ENCODE measurements at places on chromosomes 2 and 18. TPM values are rescaled to one million over a fixed set of nuclear protein-coding genes. Genes with fewer than 3 reads are reported as not detected.

GRCh38 chr2:9631878-9632700, 1.3 kb upstream of the YWHAQ start:
- H3K4me3 ChIP-seq, result peak overlapping the region; percentile 86
- peak overlapping the region; percentile 56 for H3K27ac ChIP-seq
- H3K27me3 ChIP-seq, result peaks cover 12% of the 10 kb centered on the region
- peaks cover 28% of the 10 kb centered on the region for H3K36me3 ChIP-seq
- DNase-seq, result no peak

The HOXD13 gene
- total RNA-seq, result not detected

DNA sequence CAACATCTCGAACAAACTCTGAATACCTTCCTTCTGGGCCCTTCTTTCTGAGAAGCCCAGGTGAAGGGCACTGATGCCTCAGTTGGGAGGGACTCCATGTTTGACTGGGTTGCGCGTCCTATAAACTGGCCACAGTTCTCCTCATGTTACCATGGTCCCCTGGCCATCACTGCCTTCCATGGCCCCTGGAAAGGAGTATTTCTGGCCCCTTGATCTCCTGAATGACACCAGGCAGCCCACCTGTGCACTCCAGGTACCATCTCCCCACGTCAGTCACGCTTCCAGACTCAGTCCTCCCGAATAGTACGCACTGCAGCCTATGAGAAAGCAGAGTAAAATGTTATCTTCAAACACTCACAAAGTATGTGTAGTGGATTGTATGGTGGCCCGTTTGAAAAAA, 73.9 kb downstream of the ACKR3 start:
- no peaks in the 10 kb centered on the region for H3K27me3 ChIP-seq
- no peaks in the 10 kb centered on the region for H3K36me3 ChIP-seq
- no peaks in the 10 kb centered on the region for H3K4me1 ChIP-seq
- H3K4me3 ChIP-seq, result no peak overlapping the region

DNA sequence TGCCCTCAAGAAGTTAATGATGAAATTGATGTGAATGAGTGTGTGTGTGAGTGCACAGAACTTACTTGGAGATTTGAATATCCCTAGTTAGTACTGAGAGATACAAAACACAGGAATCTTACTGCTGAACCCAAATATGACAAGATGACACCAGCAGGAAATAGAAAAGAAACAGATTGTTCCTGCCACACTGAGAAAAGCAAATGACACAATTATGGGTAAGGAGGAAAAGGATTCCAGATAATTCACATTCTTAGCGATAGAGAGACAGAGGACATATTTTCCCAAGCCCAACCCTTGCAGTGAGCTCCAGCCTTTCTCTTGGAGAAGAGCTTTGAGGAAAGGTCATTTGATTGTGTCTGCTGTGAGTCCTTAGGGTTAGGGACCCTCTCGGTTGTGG, 105.7 kb upstream of the SMIM21 start:
- H3K4me1 ChIP-seq, result no peaks in the 10 kb centered on the region
- no peak overlapping the region for H3K4me3 ChIP-seq
- no peak overlapping the region for H3K27ac ChIP-seq
- H3K27me3 ChIP-seq, result peaks cover 3% of the 10 kb centered on the region
- no peaks in the 10 kb centered on the region for H3K36me3 ChIP-seq
- DNase-seq, result no peak

The UBE2F gene
- total RNA-seq, result 121 TPM

GRCh38 chr2:163697846-163698637, 37.8 kb downstream of the FIGN start:
- H3K27ac ChIP-seq, result no peak overlapping the region
- H3K4me1 ChIP-seq, result no peaks in the 10 kb centered on the region
- no peaks in the 10 kb centered on the region for H3K36me3 ChIP-seq
- no peaks in the 10 kb centered on the region for H3K27me3 ChIP-seq
- H3K4me3 ChIP-seq, result no peak overlapping the region

The ANKRD23 gene
- total RNA-seq, result 8.8 TPM

The TAF4B gene
- 17.0 TPM for total RNA-seq

- H3K27me3 ChIP-seq, result peaks cover 15% of the 10 kb centered on the region
- no peak overlapping the region for H3K4me3 ChIP-seq
- H3K36me3 ChIP-seq, result no peaks in the 10 kb centered on the region
- peaks cover 9% of the 10 kb centered on the region for H3K4me1 ChIP-seq
- no peak overlapping the region for H3K27ac ChIP-seq
Observed at GRCh38 chr2:149160195-149160594, 121.7 kb downstream of the LYPD6B start.

The SIX3 gene
- not detected for total RNA-seq

The FOXI3 gene
- not detected for total RNA-seq

The STPG4 gene
- not detected for total RNA-seq

The KCNF1 gene
- not detected for total RNA-seq

The GALNT3 gene
- 4.8 TPM for total RNA-seq

GRCh38 chr2:238697193-238698071, 150.5 kb upstream of the TWIST2 start:
- H3K4me3 ChIP-seq, result no peak overlapping the region
- no peak for DNase-seq
- no peaks in the 10 kb centered on the region for H3K4me1 ChIP-seq
- H3K27me3 ChIP-seq, result peaks cover 2% of the 10 kb centered on the region
- H3K27ac ChIP-seq, result no peak overlapping the region

- DNase-seq, result no peak
- H3K4me1 ChIP-seq, result no peaks in the 10 kb centered on the region
- no peak overlapping the region for H3K4me3 ChIP-seq
- H3K27me3 ChIP-seq, result no peaks in the 10 kb centered on the region
Observed at GRCh38 chr2:66836851-66837250, 401.9 kb downstream of the MEIS1 start.

GRCh38 chr2:144738749-144739148, 218.8 kb upstream of the ZEB2 start:
- H3K36me3 ChIP-seq, result no peaks in the 10 kb centered on the region
- H3K27me3 ChIP-seq, result no peaks in the 10 kb centered on the region
- no peaks in the 10 kb centered on the region for H3K4me1 ChIP-seq
- H3K27ac ChIP-seq, result no peak overlapping the region
- H3K4me3 ChIP-seq, result no peak overlapping the region

- no peaks in the 10 kb centered on the region for H3K27me3 ChIP-seq
- H3K27ac ChIP-seq, result no peak overlapping the region
- H3K4me3 ChIP-seq, result no peak overlapping the region
- no peak for DNase-seq
- no peaks in the 10 kb centered on the region for H3K36me3 ChIP-seq
Observed at GRCh38 chr2:188369365-188369764, 77.7 kb downstream of the GULP1 start.

The CCDC121 gene
- total RNA-seq, result 0.66 TPM

Data from activated T-helper 1 cell treated with anti-CD3 and anti-CD28 coated beads, Interleukin-12 subunit alpha, Interleukin-12 subunit beta, Interleukin-2, Interleukin-4 antibody, amounts not matched to agents 30 ng/mL and 10 ng/mL and 1 ng/mL, durations not matched to agents 14 hours and 24 hours and 36 hours (primary cell).